ENCODE measurements at places on chromosomes 4 and X.

DNA sequence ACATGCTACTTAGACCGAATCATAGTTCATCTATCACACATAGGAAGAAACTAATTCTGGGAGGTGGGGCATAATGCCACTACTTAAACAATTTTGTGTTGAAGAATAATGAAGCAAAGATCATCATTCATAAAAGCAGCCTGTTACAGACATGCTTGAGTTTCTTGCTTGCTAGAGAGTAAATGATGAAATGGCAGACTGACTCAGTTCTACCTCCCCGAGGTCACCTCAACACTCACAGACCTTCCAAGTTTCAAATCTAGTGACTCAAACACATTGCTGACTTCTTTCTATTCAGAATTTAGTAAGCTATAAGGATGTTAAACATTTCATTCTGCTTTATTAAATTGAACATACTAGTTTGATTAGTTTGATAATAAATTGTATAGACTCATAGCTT is 636.5 kb upstream of the FRG1 start:
- no peak for DNase-seq

- no peak for DNase-seq
Measured at GRCh38 chrX:20228245-20228644, 38.5 kb downstream of the RPS6KA3 start.

GRCh38 chr4:82818664-82819662 is 20.4 kb upstream of the SCD5 start:
- DNase-seq = no peak

- no peak for DNase-seq
Measured at GRCh38 chrX:12804655-12805054, 13.4 kb downstream of the PRPS2 start.

- DNase-seq = peak; percentile 44
Measured at GRCh38 chr4:114384629-114385028, 214.0 kb upstream of the UGT8 start.

DNA sequence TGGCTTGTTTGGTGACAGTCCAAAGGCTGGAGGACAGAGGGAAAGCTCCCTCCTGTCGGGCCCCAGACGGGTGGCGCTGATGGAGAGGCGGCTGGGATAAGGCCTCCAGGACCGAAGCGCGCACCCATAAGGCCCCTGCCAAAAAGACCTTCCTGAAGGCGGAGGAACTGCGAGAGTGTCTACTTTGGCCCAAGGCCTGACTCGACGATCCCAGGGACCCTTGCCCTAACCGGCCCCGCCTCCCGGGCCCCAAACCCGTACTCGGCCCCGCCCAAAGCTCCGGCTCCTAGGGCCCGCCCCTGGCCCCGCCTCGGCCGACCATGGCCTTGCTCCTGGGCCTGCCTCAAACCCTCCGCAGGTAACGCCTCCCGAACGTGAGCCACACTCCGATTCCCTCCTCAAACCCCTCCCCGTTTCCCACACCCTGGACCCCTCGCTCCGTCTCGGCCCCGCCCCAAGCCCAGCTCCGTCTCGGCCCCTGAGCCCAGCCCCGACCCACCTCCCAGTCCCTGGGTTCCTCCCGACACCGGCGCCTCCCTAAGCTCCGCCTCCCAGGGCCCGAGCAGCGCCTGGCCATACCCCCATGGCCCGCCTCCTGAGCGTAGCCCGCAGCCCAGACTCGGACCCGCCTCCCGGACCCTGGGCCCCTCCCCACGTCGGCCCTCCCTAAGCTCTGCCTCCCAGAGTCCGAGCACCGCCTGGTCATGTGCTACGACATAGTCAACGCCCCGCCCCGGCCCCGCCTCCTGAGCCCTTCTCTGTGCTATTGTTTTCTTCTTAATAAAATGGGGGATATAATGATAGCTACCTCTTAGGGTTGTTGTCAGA is 90.0 kb upstream of the DRD5 start:
- DNase-seq = peak; percentile 97

DNA sequence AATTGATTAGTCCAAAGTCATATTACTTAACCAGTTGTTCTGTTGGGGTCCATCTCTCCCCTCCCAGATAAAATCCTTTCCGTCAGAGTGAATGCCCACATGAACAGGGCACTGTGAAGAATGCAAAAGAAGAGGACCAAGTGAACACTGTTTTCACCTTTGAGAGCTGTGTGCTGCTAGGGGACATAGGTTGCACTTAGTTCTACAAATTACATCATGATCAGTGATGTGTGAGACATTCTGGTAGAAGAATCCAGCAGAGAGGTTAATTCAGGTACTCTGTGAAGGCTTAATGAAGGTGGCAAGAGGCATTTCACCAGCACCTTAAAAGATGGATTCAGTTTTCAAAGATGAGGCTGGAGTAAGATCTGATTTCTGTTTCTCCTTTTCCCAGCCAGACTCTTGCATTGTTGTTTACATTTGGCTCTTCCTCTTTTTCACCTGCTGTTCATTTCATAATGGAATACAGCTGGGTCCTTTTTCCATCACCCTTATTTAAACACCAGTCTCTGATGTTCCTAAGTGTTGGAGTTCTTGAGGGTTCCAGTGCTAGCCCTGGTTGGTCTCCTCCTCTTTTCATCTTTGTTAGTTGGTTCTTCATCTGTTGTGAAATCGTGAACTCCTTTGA is 10.9 kb downstream of the GAB1 start:
- DNase-seq = no peak

- DNase-seq = no peak
Measured at GRCh38 chrX:133359466-133359865, 55.8 kb downstream of the GPC4 start.

DNA sequence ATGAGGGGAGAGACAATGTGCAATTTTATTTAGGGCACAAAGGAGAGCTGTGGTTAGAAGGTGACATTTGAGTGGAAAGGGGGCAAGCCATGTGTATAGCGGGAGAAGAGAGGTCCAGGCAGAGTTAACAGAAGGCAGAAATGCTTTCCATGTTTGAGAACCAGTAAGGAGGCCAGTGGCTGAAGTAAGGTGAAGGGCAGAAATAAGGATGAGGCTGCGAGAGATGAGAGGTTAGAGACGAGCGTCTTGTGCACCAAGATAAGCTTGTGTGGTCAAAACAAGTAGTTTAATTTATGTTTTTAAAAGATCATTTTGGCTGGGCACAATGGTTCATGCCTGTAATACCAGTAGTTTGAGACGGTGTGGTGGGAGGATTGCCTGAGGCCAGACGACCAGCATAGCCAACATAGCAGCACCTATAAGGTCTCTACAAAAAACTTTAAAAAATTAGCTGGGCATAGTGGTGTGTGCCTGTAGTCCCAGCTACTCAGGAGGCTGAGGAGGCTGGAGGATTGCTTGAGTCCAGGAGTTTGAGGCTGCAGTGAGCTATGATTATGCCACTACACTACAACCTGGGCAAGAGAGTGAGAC is 8.5 kb downstream of the HTT start:
- no peak for DNase-seq

GRCh38 chrX:40318801-40319200 is 221.0 kb upstream of the BCOR start:
- no peak for DNase-seq

DNA sequence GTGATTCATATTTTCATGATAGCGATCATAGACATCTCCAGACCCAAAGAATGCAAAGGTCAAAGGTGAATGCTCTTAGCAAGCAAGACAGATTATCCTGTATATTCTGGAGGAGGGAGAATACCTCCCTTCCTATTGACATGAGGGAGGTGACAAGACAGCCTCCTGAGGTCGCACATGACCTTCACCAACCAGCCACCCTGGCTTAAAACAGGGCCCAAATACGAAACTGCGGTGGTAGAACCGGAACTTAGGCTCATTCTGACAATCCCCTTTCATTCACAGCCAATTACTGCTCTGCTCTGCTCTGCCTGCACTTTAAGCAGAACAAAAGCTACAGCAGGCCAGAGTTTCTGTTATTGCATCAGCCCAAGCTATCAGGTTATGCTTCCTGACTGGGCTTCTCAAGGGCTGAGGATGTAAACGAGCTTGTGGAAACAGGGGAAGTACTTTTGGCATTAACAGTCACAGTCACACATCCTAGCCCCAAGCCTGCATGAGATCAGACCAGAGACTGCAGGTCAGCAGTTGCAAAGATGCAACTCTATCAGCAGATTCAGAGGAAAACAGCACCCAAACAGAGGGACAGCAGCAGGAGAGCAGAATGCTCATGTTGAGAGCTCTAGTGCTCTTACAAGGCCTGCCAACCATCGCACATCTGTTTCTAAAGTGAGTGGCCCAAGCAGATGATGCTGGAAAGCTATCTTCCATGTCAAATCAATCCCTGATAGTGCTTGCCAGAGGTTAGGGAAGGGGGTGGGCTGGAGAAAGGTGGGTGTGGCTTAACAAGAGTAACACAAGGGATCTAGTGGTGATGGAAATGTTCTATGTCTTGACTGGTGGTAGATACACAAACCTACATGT is 51.3 kb upstream of the MAP3K15 start:
- no peak for DNase-seq

- DNase-seq = no peak
Measured at GRCh38 chr4:180363815-180364214, 1879.4 kb upstream of the TENM3 start.

DNA sequence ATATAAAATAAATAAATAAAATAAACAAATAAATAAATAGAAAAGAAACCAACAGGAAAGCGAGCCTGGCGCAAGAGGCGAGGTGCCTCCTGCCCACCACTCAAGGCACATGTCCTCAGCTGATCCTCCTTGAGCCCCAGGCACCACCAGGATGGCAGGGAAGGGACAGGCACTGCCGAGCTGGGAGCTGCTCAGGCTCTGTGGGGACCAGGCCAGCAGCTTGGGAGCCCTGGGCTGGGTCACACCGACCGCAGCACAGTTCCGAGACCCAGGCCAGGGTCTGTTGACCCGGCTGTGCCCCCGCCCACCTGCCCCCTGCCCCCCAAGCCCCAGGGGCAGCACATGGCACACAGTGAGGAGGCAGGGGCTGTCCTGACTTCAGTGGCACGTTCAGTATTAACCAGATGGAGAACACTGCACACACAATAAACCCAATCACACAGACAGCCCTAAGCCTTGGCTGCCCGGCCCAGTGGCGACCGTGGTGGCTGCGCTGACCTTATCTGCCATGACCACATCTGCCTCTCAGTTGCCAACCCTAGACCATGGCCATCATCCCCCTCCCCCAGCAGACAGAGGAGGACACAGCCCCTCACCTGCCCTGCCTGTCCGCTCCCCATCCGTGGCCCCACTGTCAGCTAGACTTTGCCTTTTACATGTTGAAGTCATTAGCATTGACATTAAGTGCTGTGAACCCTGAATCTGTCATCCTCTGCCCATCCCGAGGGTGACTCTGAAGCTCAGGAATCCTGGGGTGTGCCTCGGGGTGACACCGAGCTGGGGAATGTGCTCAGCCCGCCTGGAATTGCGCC is 2.9 kb upstream of the TREX2 start:
- no peak for DNase-seq

DNA sequence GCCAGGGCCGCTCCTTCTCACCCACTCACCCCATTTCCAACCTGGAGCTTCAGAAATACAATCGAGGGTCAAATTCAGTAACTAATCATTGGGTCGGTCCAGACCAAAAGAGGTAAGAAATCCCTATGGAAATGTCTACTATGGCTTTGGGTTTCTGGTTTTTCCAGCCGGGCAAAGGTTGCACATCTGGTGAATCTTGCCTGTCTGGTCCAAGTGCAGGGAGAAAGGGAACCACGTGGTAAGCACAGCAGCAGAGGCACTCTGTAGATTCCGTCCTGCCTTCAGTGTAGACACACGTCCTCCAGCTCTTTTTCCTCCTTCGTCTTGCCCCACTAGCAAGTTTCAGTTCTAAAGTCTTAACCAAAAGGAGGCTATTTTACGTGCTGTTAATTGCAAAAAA is 218.0 kb upstream of the JADE1 start:
- DNase-seq = no peak

DNA sequence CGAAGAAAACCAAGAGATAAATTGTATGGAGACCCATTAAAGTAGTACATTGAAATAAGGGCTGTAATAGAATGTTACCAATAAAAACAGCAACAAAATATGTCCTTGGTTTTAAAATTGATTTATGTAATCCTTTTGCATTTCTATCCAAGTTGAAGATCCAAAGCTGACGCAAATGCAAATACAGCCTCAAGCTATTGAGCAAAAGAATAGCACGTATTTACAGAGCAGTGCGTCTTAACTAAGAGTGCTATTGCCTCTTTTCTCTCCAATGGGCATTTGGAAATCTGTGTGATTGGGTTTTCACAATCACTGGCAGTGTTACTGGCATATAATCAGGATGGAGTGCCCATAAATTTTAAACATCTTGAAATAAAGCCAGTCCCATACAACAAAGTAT is 417.4 kb downstream of the TLL1 start:
- no peak for DNase-seq

DNA sequence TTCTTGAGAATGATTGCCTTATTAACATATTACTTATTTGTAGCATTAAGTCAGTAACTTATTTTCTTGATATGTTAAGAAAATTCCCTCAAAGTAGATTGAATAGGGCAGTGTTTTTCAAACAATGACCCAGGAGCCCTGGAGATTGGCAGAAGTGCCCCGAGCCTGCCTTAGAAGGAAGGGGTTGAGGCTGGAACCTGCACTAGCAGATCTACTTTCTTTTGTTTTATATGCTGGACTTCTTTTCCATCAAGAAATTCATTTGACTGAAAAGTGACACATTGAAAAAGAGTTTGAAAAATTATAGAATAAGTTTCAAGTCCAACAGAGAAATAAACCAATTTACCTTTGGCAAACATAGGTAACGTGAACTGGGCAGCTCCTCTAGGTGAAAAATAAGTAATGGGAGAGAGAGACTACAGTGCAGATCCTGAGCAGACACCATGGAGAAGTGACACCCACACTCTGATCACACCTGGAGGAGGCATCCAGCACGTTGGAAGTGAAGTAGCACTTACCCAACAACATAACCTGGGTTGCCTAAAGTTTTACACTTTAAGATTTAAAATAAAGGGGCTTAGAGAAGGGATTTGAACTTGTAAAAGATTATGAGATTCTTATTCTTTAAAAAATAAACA is 18.6 kb downstream of the ARSJ start:
- no peak for DNase-seq

- DNase-seq = no peak
Measured at GRCh38 chr4:76703123-76703490, 194.8 kb downstream of the SOWAHB start.

- no peak for DNase-seq
Measured at GRCh38 chrX:46681849-46682248, 77.1 kb downstream of the SLC9A7 start.

DNA sequence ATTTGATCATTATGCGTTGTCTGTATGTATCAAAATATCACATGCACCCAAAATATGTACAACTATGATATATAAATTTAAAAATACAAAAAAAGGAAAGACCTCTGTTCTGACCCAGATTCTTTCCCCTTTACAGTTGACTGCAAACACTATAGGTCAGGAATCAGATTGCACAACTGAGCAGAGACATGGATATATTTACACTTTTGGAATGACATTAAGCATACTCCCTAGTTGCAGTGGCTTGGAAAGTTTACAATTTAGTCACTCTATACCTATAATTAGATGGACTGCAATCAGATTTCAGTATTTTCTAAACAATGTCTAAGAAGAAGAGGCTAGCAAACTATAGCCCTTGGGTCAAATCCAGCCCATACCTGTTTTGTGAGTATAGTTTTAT is 98.5 kb upstream of the INPP4B start:
- no peak for DNase-seq

DNA sequence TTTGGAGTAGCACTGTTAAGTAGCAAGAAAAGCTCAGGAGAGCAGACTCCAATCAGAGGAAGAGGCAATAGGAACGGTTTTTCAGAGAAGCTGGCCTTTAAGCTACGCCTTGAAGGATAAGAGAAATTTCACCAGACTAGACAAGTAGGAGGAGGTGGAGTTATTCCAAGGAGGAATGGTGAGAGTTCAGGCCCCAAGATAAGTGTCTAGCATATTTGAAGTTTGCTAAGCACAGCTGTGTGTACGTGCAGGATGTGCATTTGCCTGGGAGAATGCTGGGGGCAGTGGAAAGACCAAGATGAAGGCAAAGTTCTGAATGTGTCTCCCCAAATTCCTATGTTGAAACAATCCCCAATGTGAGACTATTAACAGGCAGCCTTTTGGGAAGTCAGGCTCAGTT is 91.6 kb downstream of the SOWAHB start:
- DNase-seq = no peak
